ENCODE measurements at places on chromosomes 12 and 14. TPM values are rescaled to one million over a fixed set of nuclear protein-coding genes. Genes with fewer than 3 reads are reported as not detected.

Gene SLC6A13
- total RNA-seq = not detected

Gene EPYC
- total RNA-seq = not detected

Gene FLVCR2
- total RNA-seq = 1.3 TPM

Gene PAX9
- total RNA-seq = not detected

Gene GUCY2C
- not detected for total RNA-seq

Gene ANKRD9
- total RNA-seq = 14.0 TPM

Gene MYF5
- total RNA-seq = not detected

Gene SLC17A8
- total RNA-seq = not detected

Gene ZBTB1
- 28.0 TPM for total RNA-seq

- DNase-seq = no peak
These were observed 17.9 kb downstream of the DERA start for GRCh38 chr12:15928870-15929571.

GRCh38 chr12:113896194-113896593 is 69.9 kb downstream of the RBM19 start:
- DNase-seq = no peak

DNA sequence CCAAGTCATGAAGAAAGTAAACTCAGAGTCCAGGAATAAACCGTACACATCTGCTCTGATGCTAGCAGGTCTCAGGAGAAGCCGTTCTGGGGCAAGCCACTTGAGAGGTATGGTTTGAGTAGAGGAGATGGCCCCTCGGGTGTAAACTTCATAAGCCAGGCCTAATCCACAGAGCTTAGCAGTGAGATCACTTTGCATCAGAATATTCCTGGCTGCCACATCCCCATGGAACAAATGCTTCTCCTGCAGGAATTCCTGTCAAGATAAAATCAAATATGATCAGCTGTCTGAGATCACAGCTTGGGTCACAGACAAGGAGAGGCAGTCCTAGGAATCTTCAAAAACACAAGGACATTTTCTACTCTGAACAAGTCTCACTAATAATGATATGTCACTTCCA is 11.2 kb upstream of the MAGOHB start:
- DNase-seq = no peak

DNA sequence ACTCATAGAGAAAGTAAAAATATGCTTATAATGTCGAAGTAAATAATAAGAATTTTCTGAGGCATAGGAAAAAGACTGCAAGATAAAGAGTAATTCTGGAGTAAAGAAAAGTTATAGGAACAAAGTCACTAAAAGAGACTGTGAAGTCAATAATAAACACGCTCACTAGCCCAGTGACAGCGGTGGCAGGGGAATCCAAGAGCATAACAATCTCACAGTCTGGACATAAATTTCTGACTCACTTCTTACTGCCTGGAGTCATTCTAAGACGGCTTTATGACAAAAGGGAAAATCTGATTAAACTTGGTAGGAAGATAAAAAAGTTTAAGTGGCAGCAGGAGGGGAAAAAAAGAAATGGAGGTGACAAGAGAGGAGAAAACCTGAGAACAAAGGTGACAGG is 56.4 kb upstream of the GRIP1 start:
- no peak for DNase-seq

DNA sequence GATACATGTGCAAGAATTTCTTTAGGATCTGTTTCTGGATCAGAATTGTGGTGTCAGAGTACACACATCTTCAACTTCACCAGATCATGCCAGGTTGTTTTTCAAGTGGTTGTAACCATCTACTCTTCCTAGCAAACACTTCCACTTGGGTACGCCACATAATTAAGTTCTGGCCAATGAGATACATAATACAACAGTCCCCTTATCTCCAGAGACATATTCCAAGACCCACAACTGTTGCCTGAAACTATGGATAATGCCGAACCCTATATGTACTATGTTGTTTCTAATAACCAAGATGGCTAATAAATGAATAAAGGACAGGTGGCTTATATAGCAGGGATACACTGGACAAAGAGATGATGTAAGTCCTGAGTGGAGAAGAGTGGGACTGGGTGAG is 2.5 kb upstream of the CHPT1 start:
- DNase-seq = no peak

- DNase-seq = peak; percentile 77
These were observed 126.4 kb downstream of the DUSP6 start for GRCh38 chr12:89225808-89226411.

Data from RPMI7951 (cell line).